ENCODE measurements at places on chromosomes 7 and 10. TPM values are rescaled to one million over a fixed set of nuclear protein-coding genes. Genes with fewer than 3 reads are reported as not detected.

DNA sequence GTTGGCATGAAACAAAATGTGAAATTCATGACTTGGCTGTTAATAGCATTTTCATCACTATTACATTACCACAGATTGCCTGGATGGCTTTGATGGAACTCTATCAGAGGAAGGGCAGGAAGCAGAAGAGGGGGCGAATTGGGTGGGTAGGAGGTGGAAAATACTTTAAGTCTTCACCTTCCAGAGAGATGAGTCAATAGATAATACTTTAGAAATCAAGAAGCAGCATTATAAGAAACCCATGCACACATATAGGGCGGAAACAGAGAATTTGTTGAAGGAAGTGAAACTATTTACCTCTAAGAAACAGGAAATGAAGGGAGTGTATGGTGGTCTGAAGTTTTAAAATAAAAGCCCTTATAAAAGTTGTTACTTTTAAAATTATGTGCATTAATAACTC, 152.1 kb upstream of the TARP start:
- no peak for DNase-seq

GRCh38 chr10:50561266-50561665, 62.5 kb downstream of the SGMS1 start:
- no peak for DNase-seq

- no peak for DNase-seq
Observed at GRCh38 chr10:107899075-107899474, 734.6 kb upstream of the SORCS1 start.

DNA sequence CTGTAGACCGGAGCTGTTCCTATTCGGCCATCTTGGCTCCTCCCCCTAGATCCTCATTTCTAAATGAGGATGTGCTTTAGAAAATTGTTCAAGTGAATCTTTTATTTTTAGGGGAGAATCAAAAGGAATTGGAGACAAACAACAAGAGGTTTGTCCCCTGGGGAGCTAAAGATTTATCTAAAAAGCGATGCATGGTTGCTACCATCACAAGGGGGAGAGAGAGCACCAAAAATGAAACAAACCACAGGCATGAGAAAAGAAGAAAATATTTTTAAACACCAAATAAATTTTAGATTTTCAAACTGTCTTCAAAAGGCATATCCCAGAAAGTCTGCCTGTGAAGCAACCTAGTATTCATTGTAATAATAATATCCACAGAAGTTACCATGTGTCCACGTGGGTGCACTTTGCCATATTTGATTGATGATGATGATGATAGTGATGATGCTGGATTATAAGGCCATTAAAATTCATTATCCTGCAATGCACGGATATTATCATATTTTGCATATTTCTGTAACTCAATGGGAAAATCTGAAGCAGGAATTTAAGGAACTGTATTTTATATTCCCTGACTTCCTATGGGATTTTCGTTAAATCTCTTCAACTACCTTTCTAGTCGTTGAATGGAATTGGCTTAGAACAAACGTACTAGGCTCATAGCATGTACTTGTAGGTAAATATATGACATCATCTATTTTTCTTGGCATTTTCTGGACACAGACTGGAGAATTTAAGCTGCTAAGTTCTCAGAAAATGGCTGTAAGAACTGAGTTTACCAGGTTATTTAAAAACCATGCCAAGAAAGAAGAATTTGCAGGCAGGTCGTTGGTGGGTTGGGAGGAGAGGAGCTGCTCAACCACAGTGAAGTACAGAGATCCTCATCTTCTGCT, 171.6 kb downstream of the WDR37 start:
- DNase-seq, result no peak

GRCh38 chr7:158758586-158759244, 54.1 kb upstream of the NCAPG2 start:
- DNase-seq, result no peak

GRCh38 chr7:150856303-150857275, 4.3 kb downstream of the AOC1 start:
- DNase-seq, result no peak

GRCh38 chr7:105776986-105777910, 99.2 kb downstream of the ATXN7L1 start:
- DNase-seq, result peak; percentile 67

GRCh38 chr10:113329121-113329596, 223.7 kb upstream of the HABP2 start:
- no peak for DNase-seq

- DNase-seq, result no peak
Observed at GRCh38 chr10:70745555-70745954, 39.6 kb downstream of the TBATA start.

- no peak for DNase-seq
Observed at GRCh38 chr10:21919117-21919516, 84.4 kb downstream of the DNAJC1 start.

GRCh38 chr7:23472046-23472445, 1.8 kb upstream of the IGF2BP3 start:
- DNase-seq, result no peak

DNA sequence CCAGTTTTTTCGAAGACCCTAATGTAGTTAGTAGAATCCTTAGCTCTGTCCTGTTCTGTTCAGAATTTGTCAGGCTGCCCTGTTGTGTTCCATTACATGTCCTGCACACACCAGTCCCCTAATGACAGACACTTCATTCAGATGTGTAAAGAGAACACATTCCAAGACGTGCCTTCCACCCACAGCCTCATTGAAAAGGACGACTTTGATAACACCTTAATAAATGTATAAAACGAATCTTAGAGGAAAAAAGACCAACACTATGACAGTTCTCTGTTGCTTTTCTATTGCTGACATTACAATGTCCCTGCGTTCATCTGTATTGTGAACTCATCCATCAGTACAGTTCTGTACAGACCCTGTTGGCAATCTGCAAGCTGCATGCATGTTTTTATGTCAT, 3.5 kb downstream of the LRRTM3 start:
- no peak for DNase-seq

- peak; percentile 90 for DNase-seq
Observed at GRCh38 chr7:123154231-123154860, 45.4 kb downstream of the SLC13A1 start.

DNA sequence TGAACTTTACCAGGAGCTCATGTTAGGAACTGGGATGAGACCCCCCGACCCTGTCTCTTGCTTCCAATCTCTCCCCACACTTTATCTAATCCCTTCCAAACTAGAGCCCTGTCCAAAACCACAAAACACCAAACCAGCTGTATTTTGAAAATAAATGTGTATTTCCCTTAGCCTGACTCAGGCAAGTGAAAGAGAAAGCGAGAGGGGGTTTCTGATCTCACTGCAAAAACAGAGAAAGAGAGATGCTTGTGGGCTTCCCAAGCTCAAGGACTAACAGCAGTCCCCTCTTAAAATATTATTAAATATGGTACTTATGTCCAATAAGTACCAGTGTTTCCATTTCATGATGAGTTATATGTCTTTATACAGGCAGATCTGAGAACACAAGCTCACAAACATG, 122.0 kb downstream of the AGMO start:
- no peak for DNase-seq

- no peak for DNase-seq
Observed at GRCh38 chr7:95517870-95518269, 32.1 kb downstream of the ASB4 start.

DNA sequence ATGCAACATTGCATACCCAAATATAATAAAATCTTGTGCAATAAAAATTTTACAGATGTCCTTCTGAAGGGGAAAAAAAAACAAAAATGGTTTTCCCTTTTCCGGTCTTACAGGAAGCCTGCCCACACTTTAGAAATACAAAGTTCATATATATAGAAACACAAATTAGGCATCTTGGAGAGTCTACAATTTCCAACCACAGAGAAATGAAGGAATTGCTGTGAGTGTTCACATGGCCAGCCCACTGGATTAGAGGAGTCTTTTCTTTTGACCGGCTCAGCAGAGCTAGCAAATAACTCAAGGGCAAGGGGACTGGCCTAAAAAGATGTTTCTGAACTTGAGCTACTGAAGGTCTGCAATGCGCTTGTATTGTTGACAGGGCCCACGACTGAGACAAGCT, 92.4 kb downstream of the GLI3 start:
- DNase-seq, result no peak

GRCh38 chr10:78696791-78697395, 371.9 kb upstream of the ZMIZ1 start:
- no peak for DNase-seq

DNA sequence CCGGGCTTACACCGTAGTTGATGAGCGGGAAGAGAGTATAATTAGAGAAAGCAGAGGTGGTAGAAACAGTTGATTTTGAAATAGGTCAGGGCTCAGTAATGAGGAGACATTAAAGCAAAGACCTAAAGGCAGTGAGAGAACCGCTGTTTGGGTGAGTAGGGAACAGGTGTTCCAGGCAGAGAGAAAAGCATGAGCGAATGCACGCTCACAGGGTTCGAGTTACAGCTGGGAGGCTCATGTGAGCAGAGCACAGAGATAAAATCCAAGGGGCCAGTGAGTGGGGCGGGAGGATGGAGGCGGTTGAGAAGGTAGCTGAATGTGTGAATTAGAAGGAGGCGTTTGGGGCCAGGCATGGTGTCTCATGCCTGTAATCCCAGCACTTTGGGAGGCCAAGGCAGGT, 39.9 kb downstream of the APBB1IP start:
- DNase-seq, result no peak

DNA sequence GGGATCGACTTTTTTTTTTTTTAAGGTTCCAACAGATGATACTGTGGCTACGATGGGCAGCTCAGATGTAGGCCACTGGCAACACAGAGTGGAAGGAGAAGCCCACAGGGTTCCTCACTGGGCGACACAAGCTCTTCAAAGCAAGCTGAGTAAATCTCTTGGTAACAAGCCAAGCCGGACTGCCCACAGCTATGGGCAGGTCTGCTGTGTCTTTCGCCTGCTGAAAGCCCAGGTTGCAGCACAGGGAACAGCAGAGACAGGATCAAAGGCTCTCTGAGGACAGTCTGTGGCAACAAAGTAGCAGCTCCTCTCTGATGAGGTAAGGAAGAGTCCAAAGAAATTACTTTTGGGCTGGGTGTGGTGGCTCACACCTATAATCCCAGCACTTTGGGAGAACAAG, 83.6 kb downstream of the KCNMA1 start:
- DNase-seq, result no peak

- DNase-seq, result no peak
Observed at GRCh38 chr10:70679498-70679897, 7.2 kb downstream of the ADAMTS14 start.

Gene SLC16A9
- 5.9 TPM for total RNA-seq

Gene UCMA
- total RNA-seq, result not detected

Gene TMEM225B
- 3.1 TPM for total RNA-seq

Gene ABCB4
- total RNA-seq, result not detected

Gene HMX2
- not detected for total RNA-seq

Gene RARRES2
- 2.1 TPM for total RNA-seq

Gene SPDYE8
- not detected for total RNA-seq

Gene GAD2
- not detected for total RNA-seq

Gene PTPRZ1
- total RNA-seq, result 0.25 TPM

Gene SPAG6
- not detected for total RNA-seq

Gene CNPY1
- total RNA-seq, result not detected

Gene PITX3
- 1.9 TPM for total RNA-seq

Gene C10orf105
- total RNA-seq, result not detected

Gene PNLIPRP1
- total RNA-seq, result 1.6 TPM

Gene GPR37
- 2.2 TPM for total RNA-seq

Gene CBX3
- 274 TPM for total RNA-seq

Gene ASB10
- not detected for total RNA-seq

All from HCT116 (cell line).